ENCODE measurements at places on chromosomes 5 and 9.

GRCh38 chr5:32339878-32340277 lies 27.1 kb upstream of the MTMR12 start:
- no peak for DNase-seq

DNA sequence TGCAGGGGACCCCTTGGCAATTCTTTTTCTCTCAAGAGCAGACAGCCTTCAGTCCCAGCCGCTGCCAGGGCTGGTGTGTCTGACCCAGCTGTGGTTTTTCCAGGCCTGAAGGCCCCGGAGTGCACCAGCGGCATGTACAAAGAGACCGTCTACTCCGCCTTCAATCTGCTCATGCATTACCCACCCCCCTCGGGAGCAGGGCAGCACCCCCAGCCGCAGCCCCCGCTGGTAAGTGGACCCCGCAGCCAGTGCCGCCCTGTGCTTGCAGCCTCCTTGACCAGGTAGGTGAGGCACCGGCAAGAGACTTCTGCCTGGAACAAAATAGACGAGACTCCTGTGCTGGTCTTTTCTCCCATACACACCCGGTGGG lies 1.3 kb downstream of the TCF7 start:
- no peak for DNase-seq

- no peak for DNase-seq
These were observed 27.1 kb downstream of the MAP1B start for GRCh38 chr5:72134226-72134899.

DNA sequence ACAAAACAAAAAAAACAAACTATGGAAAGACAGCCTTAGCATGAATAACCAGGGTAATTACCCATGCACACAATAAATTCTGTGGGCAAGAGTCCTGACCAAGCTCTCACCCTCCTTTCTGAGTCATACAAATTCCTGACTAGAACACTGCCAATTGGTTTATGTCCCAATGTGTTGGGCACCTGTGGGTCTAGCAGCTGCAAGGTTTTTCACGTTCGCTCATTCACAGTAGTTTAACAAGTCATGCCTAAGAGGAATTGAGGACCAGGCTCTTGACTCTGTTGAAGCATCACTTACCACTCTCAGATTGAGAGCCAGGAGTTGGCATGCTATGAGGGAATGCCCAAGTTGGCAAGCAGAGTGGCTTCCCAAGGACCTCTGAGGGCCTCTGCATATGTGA lies 205.5 kb upstream of the SLC24A2 start:
- DNase-seq, result no peak

DNA sequence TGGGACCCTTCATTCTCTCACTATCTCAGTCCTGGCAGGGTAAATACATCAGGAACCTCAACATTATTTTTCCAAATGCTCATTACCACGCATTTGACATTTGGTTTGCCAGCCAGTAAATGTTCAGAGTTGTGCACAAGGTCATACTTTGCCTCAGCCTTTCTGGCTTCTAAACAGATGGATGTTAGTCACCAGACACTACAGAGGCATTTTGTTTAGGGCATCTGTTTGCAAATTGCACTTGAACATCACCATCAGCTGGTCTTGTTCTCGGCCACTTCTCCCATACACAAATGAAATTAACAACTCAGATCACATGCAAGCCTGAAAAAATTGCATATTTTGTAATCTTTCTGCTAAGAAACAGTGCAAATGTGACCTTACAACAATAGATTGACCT lies 75.0 kb upstream of the SLC1A1 start:
- DNase-seq, result no peak

GRCh38 chr9:77085416-77085815 lies 66.0 kb downstream of the FOXB2 start:
- no peak for DNase-seq

GRCh38 chr5:68010740-68011139 lies 204.8 kb upstream of the PIK3R1 start:
- DNase-seq, result no peak

- no peak for DNase-seq
These were observed 138.1 kb upstream of the COL5A1 start for GRCh38 chr9:134503301-134504105.

DNA sequence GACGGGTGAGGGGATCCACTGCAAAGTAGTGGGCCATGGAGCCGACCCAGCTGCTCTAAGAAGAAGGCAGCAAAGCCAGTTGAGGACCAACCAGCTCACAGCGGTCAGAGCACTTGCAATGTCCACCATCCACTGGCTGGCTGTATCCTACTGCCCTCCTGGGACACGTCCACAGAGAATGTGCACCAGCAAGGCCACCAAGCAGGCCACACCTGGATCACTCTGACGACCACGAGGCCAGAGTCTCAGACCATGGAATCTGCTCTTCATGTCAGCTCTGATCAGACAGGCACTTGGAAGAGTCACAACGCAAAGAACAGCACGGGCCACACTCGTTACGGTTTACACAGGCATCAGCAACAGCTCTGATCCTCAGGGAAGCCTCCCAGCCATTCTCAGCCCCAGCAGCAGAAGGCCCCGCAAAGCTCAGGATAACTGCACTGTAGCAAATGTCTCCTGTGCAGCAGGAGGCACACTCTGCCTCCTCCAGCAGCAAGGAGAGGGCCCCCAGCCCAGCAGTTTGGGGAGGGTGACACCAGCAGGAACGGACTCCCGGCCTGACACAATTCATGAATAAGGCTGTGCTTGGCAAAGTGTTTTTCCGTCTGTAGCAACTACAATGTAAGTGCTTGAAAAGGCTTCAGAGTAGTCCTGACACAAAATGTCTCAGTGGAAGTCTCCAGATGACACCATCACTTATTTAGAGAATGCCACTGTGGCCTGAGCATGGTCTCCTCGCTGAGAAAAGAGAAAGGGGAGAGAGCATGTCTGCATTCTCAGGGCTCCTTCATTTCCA lies 15.7 kb downstream of the SEMA4D start:
- peak; percentile 52 for DNase-seq
